ENCODE measurements at places on chromosomes 5 and 9.

DNA sequence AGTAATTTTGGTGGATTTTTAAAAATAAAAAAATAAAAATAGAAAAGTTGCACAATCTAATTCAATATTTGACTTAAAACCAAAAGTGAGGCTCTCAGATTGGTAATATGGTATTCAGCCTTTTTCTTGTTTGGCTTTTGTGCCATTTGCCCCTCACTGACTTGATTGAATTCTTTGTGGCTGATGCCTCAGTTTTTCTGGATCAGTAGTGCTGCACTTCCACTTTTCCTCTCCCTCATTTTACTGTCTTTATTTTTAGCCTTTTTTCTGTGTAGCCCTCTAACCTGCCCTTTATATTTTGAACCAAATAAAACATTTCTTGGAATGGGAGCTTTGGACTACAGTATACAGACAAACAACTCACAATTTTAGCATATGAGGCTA is 3.8 kb upstream of the MSMP start:
- H3K27ac ChIP-seq, result peak overlapping the region; percentile 83
- no peak for DNase-seq
- no peaks in the 10 kb centered on the region for H3K27me3 ChIP-seq
- H3K4me3 ChIP-seq, result peak overlapping the region; percentile 73
- peaks cover 19% of the 10 kb centered on the region for H3K4me1 ChIP-seq

GRCh38 chr9:89458768-89459496 is 39.0 kb downstream of the SEMA4D start:
- peaks cover 3% of the 10 kb centered on the region for H3K4me1 ChIP-seq
- H3K27me3 ChIP-seq, result no peaks in the 10 kb centered on the region
- no peak for DNase-seq
- no peak overlapping the region for H3K4me3 ChIP-seq
- H3K27ac ChIP-seq, result no peak overlapping the region

GRCh38 chr9:6121707-6122106 is 93.9 kb upstream of the IL33 start:
- peaks cover 15% of the 10 kb centered on the region for H3K4me1 ChIP-seq
- no peak overlapping the region for H3K4me3 ChIP-seq
- no peaks in the 10 kb centered on the region for H3K36me3 ChIP-seq
- H3K27ac ChIP-seq, result no peak overlapping the region

- no peak overlapping the region for H3K4me3 ChIP-seq
- H3K27ac ChIP-seq, result no peak overlapping the region
- no peak for DNase-seq
- H3K27me3 ChIP-seq, result peaks cover 3% of the 10 kb centered on the region
Observed at GRCh38 chr5:73544429-73545402, 20.7 kb downstream of the ANKRA2 start.

- DNase-seq, result no peak
- peaks cover 8% of the 10 kb centered on the region for H3K4me1 ChIP-seq
- H3K4me3 ChIP-seq, result no peak overlapping the region
- H3K36me3 ChIP-seq, result no peaks in the 10 kb centered on the region
- no peaks in the 10 kb centered on the region for H3K27me3 ChIP-seq
Observed at GRCh38 chr5:80234116-80234948, 21.5 kb downstream of the SERINC5 start.

DNA sequence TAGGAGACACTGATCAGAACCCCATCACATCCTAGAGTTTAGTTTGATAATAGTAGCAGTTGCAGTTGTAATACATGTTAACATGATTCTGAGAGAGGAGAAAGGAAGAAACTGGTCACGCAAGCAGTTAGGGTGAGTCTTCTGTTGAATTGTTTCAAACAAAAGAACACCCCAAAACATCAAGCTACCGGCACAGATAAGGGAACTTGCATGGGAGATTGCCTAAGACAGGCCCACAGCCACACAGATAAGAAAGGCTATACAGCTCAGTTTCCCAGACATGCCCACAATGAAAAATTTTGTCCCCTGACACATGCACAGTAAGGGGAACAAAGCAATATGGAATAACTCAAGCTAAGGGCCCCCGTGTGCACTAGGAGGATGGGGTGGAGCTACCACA is 15.9 kb downstream of the HSPB3 start:
- H3K27me3 ChIP-seq, result no peaks in the 10 kb centered on the region
- no peaks in the 10 kb centered on the region for H3K36me3 ChIP-seq
- H3K27ac ChIP-seq, result no peak overlapping the region
- peaks cover 14% of the 10 kb centered on the region for H3K4me1 ChIP-seq

DNA sequence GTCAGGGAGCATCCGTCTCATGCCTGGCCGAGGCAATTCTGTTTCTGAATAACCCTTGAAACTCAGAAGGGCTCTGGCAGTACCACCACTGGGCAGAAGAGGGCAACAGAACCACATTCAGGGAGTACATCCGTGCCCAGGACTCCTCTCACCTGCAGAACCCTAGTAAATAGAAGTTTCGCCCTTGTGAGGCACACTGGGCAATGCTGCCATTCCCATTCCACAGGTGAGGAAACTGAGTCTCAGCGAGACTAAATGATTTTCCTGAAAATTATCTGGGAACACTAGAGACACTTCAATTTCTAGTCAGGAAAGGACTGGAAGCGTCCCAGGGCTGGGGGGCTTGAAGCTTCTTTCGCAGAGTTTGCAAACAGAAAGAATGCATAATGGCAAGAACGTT is 74.7 kb downstream of the FGF1 start:
- no peaks in the 10 kb centered on the region for H3K36me3 ChIP-seq
- no peaks in the 10 kb centered on the region for H3K27me3 ChIP-seq
- H3K4me3 ChIP-seq, result no peak overlapping the region
- H3K4me1 ChIP-seq, result peaks cover 3% of the 10 kb centered on the region

- H3K27me3 ChIP-seq, result no peaks in the 10 kb centered on the region
- H3K4me1 ChIP-seq, result peaks cover 3% of the 10 kb centered on the region
- no peaks in the 10 kb centered on the region for H3K36me3 ChIP-seq
- H3K27ac ChIP-seq, result no peak overlapping the region
- no peak for DNase-seq
Observed at GRCh38 chr9:22097707-22098106, 88.6 kb upstream of the CDKN2B start.

DNA sequence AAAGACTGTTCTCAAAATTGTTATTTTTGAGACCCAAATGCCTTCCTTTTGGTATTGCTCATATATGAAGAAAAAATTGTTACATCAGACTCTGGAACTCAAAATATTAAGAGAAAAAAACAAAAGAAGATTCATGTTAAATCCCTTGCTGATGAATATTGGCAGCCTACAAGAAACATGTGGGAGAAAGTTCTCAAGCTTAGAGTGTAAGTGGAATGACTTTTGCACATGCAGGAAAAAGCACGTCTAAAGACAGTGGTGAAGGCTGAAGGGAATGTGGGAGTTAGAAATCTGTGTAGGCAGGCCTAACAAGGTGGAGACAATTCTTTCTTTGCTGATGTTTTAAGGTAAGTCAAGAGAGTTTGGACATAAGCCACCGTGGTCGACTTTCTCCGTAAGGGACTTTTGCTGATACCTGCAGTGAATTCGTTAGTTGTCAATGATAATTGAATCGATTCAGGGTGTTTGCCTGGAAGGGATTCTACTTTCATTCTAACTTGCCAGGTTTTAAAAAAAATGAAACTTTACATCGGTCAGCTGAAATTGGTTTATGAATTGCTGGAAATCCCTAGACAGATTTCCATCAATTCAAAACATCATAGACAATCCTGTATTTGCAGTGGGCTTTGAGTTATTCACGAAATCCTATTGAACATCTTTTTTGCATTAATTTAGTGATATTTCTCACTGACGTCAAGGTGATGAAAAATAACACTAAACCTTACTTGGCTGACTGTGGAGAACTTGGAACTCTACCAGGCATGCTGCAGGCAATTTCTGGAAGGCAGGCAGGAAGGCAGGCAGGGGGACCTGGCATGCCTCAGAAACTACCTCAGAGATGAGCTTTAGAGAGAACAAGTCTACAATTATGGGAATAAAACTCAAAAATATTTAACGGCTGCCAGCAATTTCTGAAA is 359.1 kb upstream of the ADAMTSL1 start:
- DNase-seq, result no peak
- no peak overlapping the region for H3K4me3 ChIP-seq
- no peaks in the 10 kb centered on the region for H3K36me3 ChIP-seq
- no peaks in the 10 kb centered on the region for H3K4me1 ChIP-seq
- H3K27me3 ChIP-seq, result no peaks in the 10 kb centered on the region

DNA sequence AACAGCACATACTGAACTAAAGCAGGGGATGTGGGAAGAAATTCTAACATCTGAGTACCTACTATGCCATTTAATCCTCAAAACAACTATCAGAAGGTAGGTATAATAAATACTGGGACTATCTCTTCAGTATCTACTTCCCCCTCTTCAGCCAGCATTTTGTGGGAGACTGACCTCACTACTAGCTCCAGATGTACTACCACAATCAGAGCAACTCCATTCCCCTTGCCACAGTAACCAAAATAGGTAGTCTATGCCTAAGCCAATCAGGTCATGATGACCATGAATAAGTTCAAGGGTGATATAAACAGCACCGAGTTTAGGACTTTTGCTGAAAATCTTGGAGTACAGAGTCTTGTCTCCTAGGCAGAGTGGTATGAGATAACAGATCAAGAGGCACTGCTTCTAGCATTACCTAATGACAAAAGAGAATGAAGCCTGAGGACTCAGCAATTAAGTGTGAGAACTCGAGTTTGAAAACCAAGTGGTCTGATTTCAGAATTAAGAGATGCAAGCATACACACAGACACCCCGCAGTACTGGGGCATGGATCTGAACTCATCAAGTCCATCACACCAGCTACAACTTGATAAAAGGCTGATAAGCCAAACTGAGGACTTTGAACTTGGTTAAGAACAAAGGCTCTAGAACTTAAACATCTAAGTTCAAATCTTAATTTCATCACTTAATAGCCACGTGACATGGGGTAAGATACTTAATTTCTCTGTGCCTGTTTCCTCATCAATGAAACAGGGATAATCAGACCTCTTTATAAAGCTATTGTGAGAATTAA is 9.7 kb downstream of the FNIP1 start:
- H3K4me1 ChIP-seq, result peaks cover 49% of the 10 kb centered on the region
- DNase-seq, result no peak
- H3K27ac ChIP-seq, result no peak overlapping the region
- H3K36me3 ChIP-seq, result no peaks in the 10 kb centered on the region

DNA sequence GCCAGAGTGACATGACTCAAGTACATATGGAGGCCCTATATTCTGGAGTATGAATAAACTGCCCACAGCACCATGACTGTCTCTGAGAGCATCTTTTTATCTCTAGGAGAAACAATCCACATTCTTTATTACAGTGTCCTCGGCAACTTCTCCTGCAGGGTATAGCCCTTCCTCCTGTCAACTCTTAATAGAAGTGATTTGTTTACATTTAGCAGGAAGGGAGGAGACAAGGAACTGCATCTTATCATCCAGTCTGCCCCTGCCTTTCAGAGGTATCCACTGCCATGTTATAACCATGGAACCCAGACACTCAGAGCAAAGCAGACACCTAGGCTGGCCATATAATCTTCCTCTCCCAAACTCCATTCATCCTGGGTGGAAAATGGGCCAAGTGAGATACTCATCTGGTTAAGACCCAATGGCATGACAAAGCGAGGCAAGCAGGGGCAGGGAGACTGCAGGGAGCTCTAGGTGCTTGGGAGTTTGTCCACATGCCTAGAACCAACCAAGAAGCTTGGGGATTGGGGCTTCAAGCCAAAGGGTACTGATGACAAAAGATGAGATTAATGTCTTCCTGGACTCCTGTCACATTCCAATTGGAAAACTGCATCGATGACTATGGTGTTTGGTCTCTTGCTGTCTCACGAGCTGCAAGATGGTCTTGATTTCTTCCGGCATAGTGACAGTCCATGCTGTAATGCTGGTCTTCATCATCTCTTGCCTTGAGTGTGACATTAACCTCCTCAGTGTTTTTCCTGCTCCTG is 620.5 kb upstream of the KLF4 start:
- H3K4me1 ChIP-seq, result no peaks in the 10 kb centered on the region
- DNase-seq, result no peak
- H3K27me3 ChIP-seq, result no peaks in the 10 kb centered on the region
- H3K36me3 ChIP-seq, result no peaks in the 10 kb centered on the region

DNA sequence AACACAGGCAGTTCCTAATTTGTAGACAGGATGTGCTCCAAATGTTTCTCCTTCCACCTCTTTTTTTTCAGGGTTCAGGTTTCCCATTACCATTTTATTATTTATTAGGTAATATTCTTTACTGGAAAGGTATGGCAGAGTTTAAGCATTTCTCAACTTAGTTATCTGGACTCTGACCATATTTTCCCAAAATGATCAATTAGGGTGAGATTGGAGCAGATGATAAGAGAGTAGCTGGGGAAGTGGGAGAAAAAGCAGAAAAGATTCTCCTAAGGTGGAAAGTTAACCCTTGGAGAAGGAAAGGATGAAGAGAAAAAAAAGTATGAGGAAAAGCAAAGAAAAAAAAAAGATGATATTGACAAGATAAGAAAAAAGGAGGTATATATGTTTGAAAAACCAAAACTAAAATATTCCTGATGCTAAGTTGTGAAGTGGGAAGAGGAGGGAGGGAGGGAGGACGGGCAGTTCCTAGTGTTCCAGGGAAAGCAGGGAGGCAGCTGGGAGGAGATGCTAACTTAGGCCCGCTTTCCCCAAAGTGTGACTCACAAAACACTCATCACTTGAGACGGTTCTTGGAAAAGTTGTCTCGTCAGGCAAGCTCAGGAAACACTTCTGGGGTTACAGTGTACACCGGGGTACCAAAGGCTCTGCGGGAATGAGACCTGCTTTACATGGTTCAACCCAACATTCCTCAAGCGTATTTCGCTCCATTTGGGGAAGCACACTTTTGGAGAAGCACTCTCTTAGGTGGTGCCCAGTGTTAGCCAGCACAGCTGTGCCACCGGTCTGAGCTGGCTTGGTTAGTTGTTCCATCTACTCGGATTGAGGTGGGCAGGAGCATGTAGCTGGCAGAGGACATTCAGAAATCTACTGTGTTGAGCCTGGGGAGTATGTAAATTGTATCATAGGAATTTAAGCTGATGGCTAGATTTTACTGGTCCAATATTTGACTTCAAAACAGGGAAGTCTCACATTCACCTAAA is 35.1 kb downstream of the B4GALT1 start:
- peaks cover 64% of the 10 kb centered on the region for H3K4me1 ChIP-seq
- DNase-seq, result peak; percentile 34
- no peak overlapping the region for H3K4me3 ChIP-seq
- H3K27ac ChIP-seq, result no peak overlapping the region
- no peaks in the 10 kb centered on the region for H3K27me3 ChIP-seq

DNA sequence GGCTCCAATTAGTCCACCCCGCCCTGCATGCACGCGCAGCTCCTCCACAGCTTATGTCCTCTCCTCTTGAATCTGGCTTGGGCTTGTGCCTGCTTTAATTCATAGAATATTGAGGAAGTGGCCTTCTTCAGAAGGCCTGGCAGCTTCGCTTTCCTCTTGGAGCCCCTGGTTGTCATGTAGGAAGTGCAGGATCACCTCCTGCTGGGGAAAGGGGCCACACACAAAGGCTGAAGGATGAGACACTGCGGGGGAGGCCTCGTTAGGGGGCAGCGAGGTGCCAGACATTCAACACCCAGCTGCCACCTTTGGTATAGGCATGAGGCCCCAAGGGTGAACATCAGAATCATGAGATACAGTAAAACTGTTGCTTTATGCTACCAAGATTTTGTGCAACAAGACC is 2.7 kb upstream of the CNOT6 start:
- no peak overlapping the region for H3K4me3 ChIP-seq
- no peak overlapping the region for H3K27ac ChIP-seq
- peaks cover 16% of the 10 kb centered on the region for H3K4me1 ChIP-seq
- DNase-seq, result no peak
- no peaks in the 10 kb centered on the region for H3K36me3 ChIP-seq
